Omental fat pad (tissue), 4 donors: ENCODE measurements at places on chromosomes 12 and 14.

- no peak for DNase-seq
These were observed 1.1 kb downstream of the SYNE2 start for GRCh38 chr14:63853831-63854293.

DNA sequence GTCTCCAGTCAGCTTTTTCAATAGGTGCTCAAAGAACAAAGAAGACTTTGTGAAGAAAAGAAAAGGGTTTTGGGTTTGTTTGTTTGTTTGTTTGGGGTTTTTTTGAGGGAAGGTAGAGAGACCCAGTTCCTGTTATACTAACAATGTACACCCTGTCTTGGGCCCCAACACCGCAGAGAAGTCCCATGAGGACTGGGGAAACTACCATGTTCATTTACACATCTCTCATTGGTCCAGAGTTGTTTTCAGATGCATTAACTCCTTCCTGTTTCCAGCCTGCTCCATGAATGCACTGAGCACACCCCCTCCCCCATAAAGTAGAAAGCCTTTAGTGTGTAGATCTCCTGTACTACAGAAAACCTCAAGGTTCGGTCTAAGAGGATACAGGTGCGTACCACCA, 51.1 kb upstream of the SLC8A3 start:
- DNase-seq, result no peak

GRCh38 chr12:58420503-58420902, 479.1 kb downstream of the ATP23 start:
- no peak for DNase-seq

DNA sequence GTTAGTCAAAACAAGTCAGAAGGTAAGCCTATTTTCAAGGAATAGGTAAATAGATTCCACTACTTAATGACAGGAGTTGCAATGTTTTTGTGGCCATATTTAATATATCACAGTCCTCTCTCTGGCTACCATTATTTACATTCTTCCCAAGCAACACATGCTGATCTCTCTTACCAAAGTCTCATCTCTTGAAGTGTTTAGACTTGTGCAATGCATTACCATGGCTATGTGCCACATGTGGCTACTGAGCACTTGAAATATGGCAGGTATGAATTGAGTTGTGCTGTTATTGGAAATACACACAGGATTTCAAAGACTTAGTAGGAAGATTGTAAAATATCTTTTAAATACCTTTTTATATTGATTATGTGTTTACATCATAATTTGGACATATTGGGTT, 262.4 kb upstream of the PDE3A start:
- DNase-seq, result no peak

DNA sequence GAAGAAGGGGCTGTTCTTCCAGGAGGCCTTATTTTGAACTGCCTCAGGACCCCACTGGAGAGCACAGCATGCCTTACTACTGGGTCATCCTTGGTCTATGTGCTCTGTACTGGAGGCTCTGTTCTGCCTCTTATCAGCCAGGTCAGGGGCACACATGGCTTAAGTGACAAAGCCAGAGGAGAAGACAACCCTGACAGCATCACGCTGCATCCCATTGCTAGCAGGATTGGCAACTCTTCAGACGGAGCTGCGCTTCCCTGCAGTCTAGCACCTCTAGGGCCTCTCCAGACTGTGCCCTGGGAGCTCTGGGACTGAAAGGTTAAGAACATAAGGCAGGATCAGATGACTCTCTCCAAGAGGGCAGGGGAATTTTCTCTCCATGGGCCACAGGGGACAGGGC, 17.3 kb upstream of the TIGAR start:
- no peak for DNase-seq

DNA sequence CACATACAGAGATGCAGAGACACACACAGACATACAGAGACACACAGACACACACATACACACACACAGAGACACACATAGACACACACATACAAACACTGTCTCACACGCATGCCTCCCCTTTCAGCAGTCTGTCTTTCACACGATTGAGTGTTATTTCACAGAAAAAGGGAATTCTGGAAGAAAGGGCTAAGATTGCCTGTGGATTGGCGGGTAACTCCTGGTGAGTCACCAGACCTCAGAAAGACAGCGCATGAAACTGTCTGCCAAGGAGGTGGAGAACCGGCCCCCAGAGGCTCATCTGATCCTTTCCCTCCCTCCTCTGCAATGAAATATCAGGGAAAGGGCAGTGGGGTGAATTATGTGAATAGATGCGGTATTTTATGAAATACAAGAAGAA, 127.2 kb upstream of the GSC start:
- DNase-seq, result no peak

DNA sequence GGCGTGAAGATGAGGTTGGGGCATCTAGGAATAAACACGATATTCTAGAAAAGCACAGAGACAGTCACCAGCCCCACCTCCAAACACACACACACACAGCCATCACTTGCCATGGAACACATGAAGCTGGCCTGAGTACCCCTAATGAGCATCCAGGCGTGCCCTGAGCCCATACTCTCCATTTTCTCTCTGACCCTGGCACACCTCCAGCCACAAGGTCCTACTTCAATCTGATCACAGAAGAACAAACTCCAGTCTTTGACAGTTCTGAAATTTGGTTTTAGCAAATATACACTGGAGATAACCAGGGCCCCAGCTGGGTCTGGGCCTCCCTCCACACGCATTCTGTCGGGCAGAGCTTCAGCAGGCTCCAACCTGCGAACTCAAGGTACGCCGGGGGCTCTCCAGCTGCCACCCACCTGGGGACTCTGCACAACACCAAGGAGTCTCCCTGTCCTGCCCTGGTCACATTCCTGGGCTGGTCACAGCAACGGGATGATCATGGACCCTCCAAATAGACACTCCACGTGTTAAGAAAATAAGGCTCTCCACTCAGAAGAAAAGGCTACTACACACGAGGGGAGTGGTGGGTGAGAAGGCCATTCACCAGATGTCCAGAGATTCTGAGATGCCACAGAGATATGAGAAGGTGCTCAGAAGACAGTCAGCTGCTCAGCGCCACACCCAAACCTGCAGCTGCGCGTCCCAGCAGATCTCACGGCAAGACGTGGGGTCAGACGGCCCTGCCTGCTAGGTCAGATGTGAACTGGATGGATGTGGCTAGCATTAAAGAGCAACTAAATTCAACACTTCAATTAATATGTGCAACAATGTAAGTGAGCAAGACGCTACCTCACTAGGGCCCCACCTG, 57.0 kb upstream of the PNMA1 start:
- no peak for DNase-seq

GRCh38 chr14:71119832-71120231, 212.6 kb downstream of the PCNX1 start:
- DNase-seq, result no peak

DNA sequence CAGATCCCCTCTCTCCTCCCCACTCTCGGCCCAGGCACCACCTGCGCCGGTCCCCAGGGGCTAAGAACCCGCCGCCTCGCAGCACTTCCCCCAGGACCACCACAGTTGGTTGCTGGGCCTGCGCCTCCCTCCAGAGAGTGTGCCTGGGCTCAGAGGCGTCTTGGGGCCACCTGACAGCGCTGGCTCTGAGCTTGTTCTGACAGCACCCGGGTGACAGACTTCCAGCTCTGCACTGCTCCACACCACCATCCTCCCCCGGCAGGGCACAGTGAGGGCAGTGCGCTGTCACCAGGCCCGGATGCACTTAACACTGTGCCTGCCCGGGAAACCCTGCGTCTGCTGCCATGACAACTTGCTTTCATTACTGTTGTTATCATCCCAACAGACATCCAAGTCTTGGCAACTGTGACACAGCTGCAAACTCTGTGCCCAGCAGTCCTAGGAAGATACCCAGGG, 6.6 kb downstream of the BRF1 start:
- DNase-seq, result no peak

DNA sequence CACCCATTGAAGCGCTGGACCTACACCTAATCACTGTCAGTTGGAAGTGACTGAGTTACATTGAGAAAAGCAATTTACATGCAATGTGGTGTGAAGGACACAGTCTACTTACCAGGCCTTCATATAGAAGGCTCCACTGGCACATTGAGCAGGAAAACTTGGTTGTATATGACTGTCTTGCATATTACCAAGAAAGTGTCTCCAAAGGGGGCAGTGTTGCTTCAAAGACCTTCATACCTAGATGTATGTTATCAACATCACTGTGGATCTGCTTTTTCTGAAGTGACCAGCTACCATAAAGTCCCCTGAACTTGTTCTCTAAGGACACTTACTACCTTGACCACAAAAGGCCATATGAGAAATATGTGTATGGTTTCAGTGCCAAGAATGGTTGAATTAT, 64.1 kb downstream of the NELL2 start:
- DNase-seq, result no peak

- DNase-seq, result peak; percentile 37
These were observed 60.1 kb downstream of the ADCK1 start for GRCh38 chr14:77859934-77860570.

GRCh38 chr12:5665615-5666014, 233.7 kb downstream of the NTF3 start:
- DNase-seq, result no peak

GRCh38 chr14:91032248-91032647, 28.2 kb downstream of the RPS6KA5 start:
- no peak for DNase-seq

GRCh38 chr12:6652391-6652790, 5.2 kb upstream of the ACRBP start:
- no peak for DNase-seq

GRCh38 chr14:28157887-28158791, 608.4 kb upstream of the FOXG1 start:
- no peak for DNase-seq

DNA sequence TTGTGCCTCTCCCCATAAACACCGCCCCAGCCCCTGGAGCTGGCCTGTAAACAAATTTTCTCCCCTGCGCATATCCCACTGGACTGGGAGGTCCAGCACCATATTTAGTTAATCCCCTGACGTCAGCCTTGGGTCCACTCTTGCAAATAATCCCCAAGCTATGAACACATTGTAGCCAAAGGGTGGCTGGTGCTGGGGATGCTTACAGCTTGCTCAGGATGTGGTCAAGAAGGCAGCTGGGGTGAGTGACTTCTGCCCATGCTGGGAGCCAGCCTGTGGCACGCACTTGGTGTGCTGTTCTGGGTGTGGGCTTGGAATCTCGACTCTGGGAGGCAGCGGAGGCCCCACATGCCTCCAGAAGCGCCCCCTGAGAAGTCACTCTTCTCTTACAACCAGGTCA, 32.1 kb downstream of the CMKLR1 start:
- no peak for DNase-seq

DNA sequence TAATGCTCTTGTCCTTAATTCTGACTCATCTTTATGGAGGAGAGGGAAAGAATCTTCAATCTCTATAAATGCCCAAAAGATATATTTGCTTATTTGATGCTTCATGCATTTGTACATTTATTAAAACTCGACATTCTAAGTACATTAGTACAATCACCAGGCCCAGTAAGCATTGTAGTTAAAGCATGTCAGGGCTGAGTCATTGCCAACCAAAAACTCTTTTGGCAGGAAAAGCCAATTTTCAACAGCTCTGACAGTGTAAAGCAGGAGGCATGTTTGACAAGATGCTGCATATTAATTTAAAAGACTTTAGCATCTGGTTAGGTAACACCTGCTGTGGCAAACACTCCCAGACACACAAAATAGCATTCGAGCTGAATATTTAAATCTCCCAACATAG, 290.9 kb downstream of the PPFIA2 start:
- no peak for DNase-seq

GRCh38 chr12:65993173-65993572, 137.4 kb downstream of the LLPH start:
- DNase-seq, result no peak

DNA sequence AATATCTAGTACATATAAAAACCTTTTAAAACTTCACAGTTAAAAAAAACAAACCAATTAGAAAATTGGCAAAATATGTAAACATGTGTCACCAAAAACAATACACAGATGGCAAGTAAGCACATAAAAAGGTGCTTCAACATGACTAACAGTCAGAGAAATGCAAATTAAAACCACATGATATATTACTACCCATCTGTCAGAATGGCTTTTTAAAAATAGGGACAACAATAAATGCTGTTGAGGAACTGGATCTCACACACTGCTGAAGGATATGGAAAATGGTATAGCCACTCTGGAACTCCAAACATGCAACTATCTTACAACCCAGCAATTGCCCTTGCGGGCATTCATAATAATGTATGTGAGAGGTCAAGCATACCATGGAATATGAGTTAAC, 1153.6 kb downstream of the FLRT2 start:
- no peak for DNase-seq

DNA sequence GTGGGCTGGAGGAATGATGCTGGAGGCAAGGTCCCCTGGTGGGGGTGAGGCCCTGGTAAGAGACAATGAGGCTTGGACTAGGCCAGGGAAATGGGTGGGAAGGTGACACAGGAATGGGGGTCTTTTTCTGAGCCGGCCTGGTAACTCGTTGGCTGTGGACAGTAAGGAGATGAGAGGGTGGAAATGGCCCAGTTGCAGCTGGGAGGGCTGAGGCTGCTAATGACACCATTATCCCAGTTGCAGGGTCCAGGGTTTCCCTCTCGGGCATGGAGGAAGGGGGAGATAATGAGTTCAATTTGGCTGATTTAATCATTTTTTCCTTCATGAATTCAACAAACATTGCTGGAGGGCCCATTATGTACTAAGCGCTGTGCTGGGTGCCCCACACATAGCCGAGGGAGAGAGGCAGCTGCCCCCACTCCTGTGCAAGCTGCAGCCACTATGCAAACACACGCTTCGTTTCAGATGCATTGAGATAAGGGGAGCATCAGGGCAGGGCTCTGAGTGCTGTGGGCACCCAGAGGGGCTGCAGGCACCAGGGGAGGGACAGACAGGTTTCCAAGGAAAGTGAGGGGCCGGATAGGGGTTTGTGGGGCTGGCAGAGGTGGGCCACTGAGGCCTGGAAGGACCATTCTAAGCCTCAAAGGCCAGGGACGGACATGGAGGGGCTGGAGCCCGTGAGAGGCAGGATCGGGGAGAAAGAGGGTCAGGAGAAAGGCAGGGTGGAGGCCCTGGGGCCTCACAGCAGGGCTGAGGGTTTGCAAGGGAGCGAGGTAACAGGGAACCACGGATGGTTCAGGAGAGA, 43.2 kb upstream of the MEG3 start:
- no peak for DNase-seq

DNA sequence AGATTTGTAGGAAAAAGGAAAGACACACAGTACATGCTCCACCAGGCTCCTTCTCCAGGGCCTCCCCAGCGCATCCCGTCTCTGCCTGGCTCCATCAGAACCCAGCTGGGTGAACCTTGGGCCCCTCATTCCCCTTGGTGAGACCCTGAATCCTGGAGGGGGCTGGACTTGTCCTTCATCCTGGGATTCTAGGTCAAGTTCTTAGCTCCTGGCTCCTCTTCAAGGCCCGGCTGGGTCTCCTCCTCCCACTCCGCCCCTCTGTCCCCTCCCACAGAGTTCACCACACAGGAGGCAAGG, 49.2 kb downstream of the PSMA6 start:
- no peak for DNase-seq

GRCh38 chr12:47983541-47984115, 20.2 kb downstream of the TMEM106C start:
- no peak for DNase-seq

- DNase-seq, result no peak
These were observed 168.5 kb upstream of the SFSWAP start for GRCh38 chr12:131542351-131542750.

- no peak for DNase-seq
These were observed 98.9 kb downstream of the ARID2 start for GRCh38 chr12:45828402-45828801.

- no peak for DNase-seq
These were observed 236.1 kb upstream of the NPAS3 start for GRCh38 chr14:32702562-32702961.

GRCh38 chr12:2338991-2339431, 286.2 kb downstream of the CACNA1C start:
- no peak for DNase-seq

- DNase-seq, result no peak
These were observed 119.0 kb downstream of the ESR2 start for GRCh38 chr14:64174922-64175782.
